ENCODE measurements at places on chromosomes 16 and 17.

DNA sequence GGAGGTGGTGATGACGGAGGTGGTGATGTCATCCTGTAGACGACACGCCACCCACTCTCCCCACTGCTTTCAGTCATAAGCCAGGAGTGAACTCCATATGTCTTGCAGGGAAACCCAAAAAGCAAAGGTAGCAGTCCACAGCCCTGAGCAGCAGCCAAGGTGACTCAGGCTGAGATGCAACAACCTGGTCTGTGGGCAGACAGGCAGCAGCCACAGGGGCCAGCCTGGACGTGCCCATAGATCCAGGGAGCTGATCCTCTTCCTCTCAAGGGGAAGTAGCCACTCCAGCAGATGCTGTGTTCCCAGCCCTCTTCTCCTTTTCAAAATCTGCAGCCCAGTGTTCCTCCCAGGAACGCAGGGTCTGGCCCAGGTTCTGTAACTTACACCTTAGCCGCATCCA is 17.3 kb upstream of the CIITA start:
- DNase-seq: no peak

DNA sequence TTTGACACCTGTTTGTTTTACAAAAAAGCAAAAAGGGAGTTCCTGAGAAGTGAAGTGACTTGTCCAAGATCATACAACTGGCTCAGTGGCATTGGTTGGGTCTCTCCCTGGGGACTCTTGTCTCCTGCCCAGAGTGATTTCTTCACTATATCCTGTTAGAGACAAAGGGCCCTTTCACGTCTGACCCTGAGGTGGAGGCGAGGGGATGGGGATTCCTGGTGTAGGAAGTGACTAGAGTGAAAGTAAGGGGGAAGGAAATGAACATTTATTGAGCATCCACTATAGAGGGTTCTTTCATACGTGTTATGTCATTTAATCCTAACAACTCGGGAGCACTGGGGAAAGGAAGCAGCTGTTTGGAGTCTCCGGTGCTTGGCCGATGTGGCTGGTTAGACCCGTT is 9.0 kb downstream of the ITGB3 start:
- no peak for DNase-seq

DNA sequence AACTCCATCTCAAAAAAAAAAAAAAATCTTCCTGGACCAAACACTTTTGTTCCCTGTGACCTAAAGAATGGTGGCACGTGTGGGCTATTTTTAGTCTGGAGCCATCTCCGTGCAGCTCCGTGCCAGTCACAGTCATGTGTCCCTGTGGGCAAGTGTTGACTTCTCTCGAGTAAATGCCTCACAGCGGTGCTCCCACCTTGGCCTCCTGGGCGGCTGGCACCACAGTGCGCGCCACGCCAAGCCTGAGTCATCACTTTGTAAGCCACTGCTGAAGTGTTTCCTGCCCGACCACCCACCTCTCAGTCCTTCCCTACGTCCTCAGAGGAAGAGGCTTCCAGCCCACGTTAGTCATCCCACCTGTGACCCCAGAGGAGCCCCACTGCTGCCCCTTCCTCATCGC is 10.9 kb upstream of the HEXD start:
- DNase-seq: no peak

- no peak for DNase-seq
These were observed 54.2 kb downstream of the NDEL1 start for GRCh38 chr17:8489841-8490240.

DNA sequence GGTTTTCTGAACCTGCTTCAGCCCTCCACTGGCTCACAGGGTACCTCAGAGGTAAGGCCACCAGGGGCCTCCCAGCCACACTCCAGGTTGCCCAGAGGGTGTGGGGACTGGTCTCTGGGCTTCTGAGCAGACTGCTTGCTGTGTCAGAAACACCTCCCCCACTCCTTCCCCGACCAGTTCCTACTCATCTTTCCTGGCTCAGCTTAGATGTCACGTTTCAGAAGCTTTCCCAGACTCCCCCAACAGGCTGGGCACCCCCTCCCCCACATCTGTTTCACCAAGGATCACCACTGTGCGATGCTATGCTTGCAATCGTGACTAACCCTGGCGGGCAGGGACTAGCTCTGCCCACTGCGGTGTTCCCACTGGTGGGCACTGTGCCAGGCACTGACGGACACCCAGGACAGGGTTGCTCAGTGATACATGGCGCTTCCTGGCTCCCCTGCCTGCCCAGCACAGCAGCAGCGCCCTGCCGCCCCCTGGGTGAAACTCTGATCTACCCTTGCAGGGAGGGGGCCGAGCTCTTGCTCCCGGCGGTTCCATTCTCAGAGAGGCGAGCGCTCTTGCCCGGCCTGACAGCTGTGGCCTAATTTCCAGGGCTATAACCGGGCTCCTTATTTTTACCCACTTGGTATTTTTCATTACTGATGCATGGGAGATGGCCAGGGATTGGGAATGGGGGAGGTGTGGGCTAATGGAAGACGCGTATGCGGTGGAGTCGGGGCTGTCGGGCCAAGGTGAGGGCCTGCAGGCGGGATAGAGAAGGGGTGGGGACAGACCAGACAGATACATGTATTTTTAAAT is 29.4 kb upstream of the MTSS2 start:
- peak; percentile 95 for DNase-seq

GRCh38 chr16:4184038-4184702 is 57.7 kb downstream of the SRL start:
- DNase-seq: no peak

- no peak for DNase-seq
These were observed 21.3 kb upstream of the GAA start for GRCh38 chr17:80080081-80080480.

- DNase-seq: no peak
These were observed 9.0 kb downstream of the KCTD13 start for GRCh38 chr16:29916979-29917378.

- DNase-seq: no peak
These were observed 197.6 kb upstream of the XYLT1 start for GRCh38 chr16:17668386-17668785.

GRCh38 chr17:17613708-17614114 is 22.2 kb upstream of the PEMT start:
- DNase-seq: peak; percentile 75

DNA sequence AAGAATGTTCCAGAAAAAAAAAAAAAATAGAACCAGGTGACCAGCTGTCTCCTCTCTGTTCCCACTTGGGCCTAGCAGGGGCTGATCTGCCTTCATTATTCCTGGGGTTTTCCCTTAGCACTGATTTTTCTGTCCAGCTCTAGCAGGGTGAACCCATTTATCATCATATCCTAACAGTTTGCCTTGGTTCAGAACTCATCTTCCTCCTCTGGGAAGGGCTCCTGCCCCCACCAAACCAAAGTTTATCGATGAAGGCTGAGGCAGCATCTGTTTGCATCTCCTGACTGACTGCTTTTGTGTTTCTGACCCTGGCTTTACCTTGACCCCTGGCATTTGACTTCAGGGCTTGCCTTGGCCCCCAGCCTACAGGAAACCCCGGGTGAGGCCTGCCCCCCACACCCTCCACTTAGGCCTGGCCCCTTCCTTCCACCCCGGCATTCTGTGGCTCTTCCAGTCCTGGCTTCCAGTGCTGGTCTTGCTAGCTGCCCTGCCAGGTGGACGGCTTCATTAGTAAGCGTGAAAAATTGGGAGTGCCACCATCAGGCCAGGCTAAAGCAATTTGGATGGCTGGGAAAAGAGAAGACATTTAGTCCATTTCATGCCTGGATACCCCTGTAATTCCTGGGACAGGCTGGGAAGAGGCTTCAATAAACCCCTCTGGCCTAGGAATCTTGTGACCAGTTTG is 164.9 kb downstream of the CCDC182 start:
- no peak for DNase-seq

- DNase-seq: no peak
These were observed 250.8 kb upstream of the RPL38 start for GRCh38 chr17:73952480-73953205.
